Naive thymus-derived CD4-positive, alpha-beta T cell (primary cell): ENCODE measurements at places on chromosomes 2 and 18. TPM values are rescaled to one million over a fixed set of nuclear protein-coding genes. Genes with fewer than 3 reads are reported as not detected.

Gene ASB18
- not detected in 2 replicates for total RNA-seq

Gene MATN3
- total RNA-seq, result not detected

Gene INPP5D
- total RNA-seq, result 232 TPM

Gene PPP1R1C
- not detected for total RNA-seq

Gene GPR35
- total RNA-seq, result 10.2 TPM

Gene RMND5A
- 37.3 TPM for total RNA-seq

Gene ALLC
- not detected for total RNA-seq

Gene VAMP8
- 120 TPM for total RNA-seq

Gene HJURP
- 0.11 TPM for total RNA-seq

GRCh38 chr18:58266291-58266690, 222.3 kb downstream of the NEDD4L start:
- no peak for DNase-seq

DNA sequence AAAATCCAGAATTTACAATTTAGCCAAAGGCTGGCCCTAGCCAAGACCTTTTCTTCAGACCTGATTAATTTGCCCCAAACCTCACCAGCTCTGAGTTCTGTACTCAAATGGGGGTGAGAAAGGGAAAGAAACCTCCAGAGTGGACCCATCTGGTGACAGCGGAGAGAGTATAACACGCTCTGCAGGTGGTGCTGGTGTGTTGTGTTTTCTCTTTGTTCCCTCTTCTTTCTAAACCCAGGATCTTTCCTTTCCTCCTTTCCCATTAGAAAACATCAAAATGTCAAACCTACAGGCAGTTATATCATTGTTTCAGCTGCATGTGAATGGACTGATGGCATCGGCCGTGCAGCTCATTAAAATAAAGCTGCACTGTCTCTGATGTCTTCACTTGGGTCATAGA, 253.2 kb upstream of the SP5 start:
- no peak for DNase-seq

DNA sequence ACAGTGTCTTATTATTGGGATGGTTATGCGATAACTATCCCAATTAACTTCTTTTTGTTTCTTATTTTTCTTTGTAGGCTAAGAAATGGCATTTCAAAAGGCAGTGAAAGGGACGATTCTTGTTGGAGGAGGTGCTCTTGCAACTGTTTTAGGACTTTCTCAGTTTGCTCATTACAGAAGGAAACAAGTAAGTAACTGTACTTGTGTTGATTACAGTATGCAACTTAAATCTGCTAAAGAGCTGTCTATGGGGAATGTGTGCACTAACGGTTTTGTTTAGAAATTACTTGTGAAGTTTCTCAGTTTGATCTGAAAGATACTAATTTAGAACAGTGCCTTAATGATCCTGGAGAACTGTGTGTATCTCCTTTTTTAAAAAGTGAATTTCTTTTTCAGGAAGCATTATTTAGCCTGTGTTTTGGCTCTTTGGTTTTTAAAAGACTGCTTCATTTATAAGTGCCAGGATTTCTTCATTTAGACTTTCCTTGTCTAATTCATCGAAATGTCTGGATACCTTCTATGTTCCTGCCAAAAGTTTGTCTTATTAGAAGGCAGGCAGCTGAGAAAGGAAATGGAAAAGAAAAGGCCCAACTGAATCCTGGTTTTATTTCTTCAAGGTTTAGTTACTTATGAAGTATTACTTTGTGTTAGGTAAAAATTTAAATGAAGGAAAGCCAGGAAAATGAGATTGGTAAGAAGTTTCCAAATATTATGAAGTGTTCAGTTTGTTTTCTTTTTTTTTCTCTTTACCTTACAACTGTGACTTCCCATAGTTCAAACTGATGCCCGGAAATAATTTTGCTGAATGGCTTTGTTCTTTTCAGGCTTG, 40.1 kb downstream of the GPD2 start:
- no peak for DNase-seq

- no peak for DNase-seq
Observed at GRCh38 chr18:61199171-61199848, 133.9 kb upstream of the CDH20 start.

- DNase-seq, result no peak
Observed at GRCh38 chr2:47656715-47657600, 126.0 kb upstream of the MSH6 start.

GRCh38 chr2:33110461-33110860, 163.7 kb downstream of the LTBP1 start:
- no peak for DNase-seq

GRCh38 chr2:26616706-26617587, 24.2 kb downstream of the CIB4 start:
- no peak for DNase-seq

DNA sequence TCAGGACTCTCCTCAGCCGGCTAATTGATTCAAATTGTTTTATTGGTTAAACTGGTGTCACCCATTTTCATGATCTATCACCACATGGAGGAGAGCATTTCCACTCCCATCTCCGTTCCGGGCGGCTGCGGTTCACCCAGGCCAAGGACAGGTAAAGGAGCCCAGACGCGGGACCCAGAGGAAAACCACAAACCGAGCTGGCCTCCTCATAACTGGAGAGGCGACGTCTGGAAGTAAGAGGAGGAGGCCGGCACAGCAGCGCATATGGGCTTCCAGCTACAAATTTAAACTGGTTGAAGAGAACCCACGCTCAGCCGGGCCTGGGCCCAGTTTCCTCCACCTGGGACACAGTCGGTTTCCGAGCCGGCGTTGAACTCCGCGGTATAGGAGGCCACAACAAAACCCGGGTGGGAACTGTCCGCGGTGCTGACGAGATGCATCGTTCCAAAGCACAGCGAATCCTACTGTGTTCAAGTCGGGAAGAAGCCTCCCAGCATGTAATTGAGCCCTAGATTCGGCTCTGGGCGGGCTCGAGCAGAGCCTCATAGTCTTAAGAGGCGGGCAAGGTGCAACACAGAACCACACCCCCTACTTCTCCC, 3.0 kb upstream of the SKOR2 start:
- DNase-seq, result no peak

- DNase-seq, result no peak
Observed at GRCh38 chr2:98702127-98702802, 28.7 kb downstream of the MGAT4A start.

- no peak for DNase-seq
Observed at GRCh38 chr2:76256458-76257088, 545.9 kb upstream of the GCFC2 start.

GRCh38 chr2:211174631-211175030, 618.2 kb downstream of the CPS1 start:
- DNase-seq, result no peak

DNA sequence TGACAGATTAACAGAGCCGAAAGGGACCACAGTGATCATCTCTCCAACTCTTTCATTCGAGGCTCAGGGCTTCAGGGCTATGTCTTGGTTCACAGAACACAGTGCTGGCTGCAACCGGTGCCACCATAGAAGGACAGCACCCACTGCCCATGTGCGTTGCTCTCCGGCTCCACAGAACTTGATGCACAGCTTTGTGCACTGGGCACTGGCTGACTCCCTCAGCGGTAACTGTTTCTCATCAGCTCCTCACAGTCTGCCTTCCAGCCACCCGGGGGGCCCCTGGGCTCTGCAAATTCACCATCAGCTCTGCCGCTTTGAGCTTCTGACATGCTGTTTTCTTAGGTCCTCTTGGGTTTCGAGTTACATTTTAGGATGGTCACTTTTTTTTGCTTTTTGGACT, 124.3 kb upstream of the RAB12 start:
- no peak for DNase-seq

GRCh38 chr2:145569108-145569507, 1049.2 kb upstream of the ZEB2 start:
- no peak for DNase-seq

DNA sequence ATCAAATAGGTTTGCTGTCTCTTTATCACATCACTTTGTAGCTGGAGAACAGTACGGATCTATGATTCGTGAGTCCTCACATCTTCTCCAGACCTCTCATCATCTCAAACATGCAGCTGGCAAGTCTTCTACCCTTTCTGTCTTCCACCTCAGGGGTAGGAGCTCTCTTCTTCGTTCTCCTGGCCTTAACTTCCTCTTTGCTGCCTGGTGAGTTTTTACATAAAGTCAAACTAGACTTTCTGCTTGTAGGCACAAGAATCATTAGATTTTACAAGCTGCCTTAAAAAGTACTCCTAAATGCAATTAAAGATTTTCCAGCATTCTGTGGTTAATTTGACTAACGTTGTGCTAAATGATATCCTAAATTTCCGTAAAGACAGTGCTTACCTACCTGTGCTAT, 43.7 kb upstream of the TANK start:
- no peak for DNase-seq

- DNase-seq, result peak; percentile 51
Observed at GRCh38 chr2:219171231-219171651, 1.4 kb upstream of the SLC23A3 start.
